ENCODE measurements at places on chromosomes 2 and 18.

- DNase-seq: no peak
Observed at GRCh38 chr2:143885461-143885860, 634.5 kb downstream of the ZEB2 start.

GRCh38 chr2:64457524-64457923, 3.6 kb downstream of the LGALSL start:
- no peak for DNase-seq

- DNase-seq: no peak
Observed at GRCh38 chr2:105287692-105288091, 41.8 kb downstream of the TGFBRAP1 start.

- no peak for DNase-seq
Observed at GRCh38 chr18:79481046-79481790, 85.5 kb downstream of the NFATC1 start.

GRCh38 chr2:233426619-233427342, 72.5 kb downstream of the DGKD start:
- DNase-seq: no peak

DNA sequence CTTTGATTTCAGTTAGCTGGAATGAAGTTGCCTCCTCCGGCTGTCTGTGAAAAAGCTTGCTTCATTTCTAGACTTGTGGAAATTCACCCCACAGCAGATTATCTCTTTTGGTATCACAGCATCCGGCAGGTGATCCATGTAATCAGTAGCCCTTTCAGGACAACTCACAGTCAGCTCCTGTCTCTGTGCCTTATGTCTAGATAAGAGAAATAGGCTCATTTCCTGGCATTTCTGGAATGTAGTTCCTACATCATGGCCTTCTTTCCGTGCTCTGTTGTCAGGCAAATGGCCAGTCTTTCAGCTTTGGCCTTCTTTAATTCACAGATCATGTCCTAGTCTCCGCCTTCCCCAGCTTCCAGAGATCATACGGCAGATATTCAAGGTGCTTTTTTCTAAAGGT, 455.4 kb downstream of the NUP35 start:
- DNase-seq: no peak

Measured in T-cell (primary cell).